ENCODE measurements at places on chromosomes 5 and 9.

- no peak for DNase-seq
These were observed 6.1 kb upstream of the PTGS1 start for GRCh38 chr9:122364783-122365150.

GRCh38 chr5:33441241-33442177 lies 744 bp downstream of the TARS1 start:
- DNase-seq: no peak

- no peak for DNase-seq
These were observed 22.4 kb downstream of the MACIR start for GRCh38 chr5:103280967-103281366.

DNA sequence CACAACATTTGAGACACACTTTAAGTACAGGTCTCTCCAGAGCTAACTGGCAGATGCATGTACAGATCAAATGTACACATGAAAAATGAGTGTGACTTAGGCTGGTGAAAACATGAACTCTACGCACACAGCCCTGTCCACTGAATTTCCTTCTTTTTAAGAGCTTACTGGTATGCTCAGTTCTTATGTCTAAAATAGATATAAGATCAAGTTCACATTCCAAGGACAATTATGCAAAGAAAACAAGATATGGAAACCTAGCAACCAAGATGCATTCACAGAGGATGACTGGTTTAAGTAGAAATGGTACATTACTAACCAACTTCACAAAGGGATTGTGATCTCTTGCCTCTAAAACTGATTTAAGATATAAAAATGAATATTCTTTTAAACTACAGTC lies 56.7 kb downstream of the TLE1 start:
- DNase-seq: no peak

DNA sequence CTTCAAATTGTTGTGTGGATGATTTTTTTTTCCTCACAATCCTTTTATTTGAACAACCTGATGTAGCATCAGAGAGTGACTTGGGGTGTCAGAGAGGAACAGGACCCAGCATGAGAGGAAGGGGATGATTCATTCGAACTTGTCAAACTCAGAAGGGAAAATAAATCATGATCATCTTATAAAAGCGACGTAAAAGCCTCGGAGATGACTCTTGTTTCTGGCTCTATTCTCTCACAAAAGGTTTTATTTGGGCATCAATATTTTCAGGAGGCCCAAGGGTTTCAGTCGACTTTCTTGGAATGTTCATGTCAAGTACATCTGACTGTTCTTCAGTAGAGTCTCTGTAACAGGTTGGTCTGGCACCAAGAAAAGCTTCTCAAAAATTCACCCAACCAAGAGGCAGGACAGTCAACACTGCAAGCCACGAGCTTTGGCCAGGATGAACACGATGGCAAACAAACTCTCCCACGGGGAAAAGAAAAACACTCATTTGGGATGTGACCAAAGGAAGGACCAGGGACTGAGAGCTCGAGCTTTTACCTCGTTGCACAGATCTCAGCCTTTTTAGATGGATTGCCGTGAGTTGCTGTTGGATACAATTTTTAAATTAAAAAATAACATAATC lies 55.1 kb downstream of the ANKH start:
- DNase-seq: no peak

GRCh38 chr9:93232388-93232960 lies 48.5 kb downstream of the WNK2 start:
- no peak for DNase-seq

DNA sequence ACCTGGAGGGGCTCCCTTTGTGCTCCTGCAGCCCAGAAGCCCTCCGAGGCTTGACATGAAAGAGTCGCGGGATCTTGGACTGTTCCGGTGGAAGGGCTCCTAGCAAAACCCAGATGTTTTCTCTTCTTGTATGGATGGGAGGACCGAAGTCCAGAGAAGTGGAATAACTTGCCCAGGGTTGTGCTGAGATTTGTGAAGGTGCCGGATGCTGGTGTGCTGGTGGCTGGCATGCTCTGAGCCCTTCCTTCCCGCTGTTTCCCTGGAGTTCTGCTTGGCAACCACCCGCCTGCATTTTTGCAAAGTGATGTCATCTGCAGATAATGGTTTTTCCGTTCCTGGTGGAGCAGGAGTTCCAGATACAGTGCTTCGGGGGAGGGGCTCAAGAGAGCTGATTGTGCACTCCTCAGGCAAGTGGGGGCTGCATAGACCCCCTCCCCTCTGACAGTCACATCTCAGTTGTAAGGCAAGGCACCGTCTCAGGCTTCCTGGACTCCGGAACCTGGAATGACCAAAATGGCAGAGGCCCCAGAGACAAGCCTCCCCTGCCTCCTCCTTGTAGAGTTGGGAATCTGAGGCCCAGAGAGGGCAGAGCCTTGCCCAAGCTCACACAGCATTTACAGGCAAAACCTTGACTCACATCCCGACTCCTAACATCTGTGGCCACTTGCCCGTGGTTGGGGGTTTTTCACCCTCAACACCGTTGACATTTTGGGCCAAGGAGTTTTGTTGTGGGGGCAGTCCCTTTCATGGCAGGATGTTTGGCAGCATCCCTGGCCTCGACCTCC lies 157.0 kb downstream of the RGS3 start:
- no peak for DNase-seq

GRCh38 chr5:76710991-76711390 lies 4.9 kb upstream of the F2R start:
- no peak for DNase-seq

GRCh38 chr5:72921886-72922285 lies 34.0 kb upstream of the FCHO2 start:
- no peak for DNase-seq
